ENCODE measurements at places on chromosomes 4 and X. TPM values are rescaled to one million over a fixed set of nuclear protein-coding genes. Genes with fewer than 3 reads are reported as not detected.

Gene RAB40A
- polyA plus RNA-seq, result 4.8 TPM

Gene PLAC1
- 7.0 TPM for polyA plus RNA-seq

Gene SFRP2
- polyA plus RNA-seq, result 15.4 TPM

Gene TBX22
- polyA plus RNA-seq, result 2.4 TPM

Gene MAGEC3
- 0.84 TPM for polyA plus RNA-seq

- DNase-seq, result no peak
Measured at GRCh38 chrX:39397561-39398199, 596.4 kb downstream of the MID1IP1 start.

- DNase-seq, result no peak
Measured at GRCh38 chr4:124868495-124868894, 156.0 kb upstream of the ANKRD50 start.

DNA sequence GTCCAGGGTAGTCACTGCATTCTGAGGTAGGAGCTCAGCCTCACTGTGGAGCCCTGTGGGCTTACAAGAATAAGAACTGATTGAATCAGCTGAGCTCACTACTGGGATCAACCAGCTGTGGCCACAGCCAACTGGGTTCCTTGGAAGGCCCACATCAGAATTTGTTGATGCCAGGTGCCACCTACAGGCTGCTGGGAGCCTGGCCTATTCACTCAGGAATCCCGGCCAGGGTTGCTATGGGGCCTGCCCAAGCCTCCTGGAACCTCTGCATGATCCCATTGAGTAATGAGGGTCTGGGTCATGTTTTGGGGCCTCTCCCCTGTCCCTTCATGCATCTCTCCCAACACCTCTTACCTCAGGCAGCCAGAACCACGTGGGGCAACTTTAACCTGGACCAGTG lies 53.9 kb upstream of the KIAA1210 start:
- DNase-seq, result no peak

DNA sequence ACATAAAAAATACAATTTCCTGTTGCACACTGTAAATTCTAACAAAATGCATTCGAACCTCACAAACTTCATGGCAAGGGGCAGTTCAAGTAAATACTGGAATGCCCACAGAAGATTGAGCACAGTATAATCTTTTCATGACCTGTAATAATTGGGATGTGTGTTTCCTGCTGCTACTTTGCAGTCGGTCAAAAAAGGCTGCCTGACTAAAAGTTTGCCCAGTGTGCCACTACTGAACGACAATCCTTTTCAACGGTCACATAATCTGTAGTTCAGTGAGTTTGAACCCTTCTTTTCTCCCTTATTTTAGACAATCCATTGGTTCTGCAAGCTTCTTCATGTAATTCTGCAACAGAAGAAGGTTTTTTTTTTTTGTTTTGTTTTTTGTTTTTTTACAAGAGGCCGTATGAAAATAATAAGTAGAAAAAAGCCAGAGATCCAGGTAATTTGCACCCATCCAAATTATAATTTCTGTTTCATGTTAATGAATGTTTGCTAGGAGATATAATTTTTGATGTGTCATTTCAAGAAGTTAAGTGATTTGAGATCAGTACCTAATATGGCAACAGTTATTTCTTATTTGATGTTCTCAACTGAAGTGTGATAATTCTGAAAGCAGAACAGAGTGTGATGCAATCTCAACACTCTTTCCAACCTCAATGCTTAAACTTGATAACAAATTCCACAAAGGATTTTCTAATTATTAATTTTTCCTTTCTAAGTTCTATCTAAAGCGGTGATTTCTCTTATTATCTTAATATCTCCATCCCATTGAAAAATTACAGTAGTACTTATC lies 237.6 kb downstream of the FSTL5 start:
- no peak for DNase-seq

DNA sequence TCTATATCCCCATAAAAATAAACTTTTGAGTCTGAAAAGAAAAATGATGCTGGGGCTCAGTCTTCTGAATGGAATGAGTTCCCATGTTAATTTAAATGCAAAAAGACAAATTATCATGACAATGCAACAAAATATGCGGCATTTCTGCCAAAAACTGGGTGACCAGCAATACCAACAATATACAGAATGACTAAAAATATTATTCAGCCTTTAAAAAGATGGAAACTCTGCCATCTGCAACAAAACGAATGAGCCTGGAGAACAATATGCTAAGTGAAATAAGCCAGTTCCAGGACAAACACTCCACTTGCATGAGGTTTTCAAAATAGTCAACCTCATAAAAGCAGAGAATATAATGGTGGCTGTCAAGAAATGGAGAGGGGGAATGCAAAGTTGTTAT lies 558.5 kb downstream of the IL15 start:
- DNase-seq, result no peak

DNA sequence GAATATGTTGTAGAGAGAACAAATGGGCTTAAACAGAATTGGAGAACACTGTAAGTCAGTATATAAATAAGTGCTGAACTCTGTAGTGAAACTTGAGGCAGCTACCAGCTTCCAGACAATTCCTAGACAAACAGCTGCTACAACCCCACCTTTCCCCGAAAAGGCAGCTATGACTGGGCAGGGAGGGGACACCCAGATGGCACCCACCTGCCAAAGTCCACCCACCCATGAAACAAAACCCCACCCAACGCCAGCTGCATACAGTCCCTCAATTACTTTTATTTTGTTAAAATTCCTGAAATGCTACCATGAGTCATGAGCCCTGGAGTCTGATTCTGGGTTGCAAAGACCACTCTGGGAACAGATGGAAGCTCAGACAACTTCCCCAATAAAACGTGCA lies 24.4 kb downstream of the RELL1 start:
- DNase-seq, result no peak

GRCh38 chr4:175971388-175972179 lies 94.1 kb upstream of the WDR17 start:
- DNase-seq, result no peak

DNA sequence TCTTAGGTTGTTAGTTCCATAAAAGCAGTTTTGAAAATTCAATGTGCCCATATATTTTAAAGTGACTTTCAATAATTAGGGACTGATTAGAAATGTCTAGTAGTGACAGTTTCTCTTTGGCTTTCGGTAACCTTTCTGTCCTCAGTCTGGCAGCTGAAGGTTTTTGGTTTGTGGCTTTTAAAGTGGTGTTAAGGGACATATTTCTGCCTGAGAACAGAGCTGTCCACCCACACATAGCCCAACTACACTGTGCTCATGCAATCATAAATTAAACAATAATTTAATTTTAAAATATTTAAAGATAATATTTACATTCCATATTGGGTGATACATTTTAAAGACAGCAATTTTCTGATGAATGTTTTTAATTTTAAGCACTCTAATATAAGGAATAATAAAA lies 335.0 kb upstream of the TENM3 start:
- DNase-seq, result no peak

DNA sequence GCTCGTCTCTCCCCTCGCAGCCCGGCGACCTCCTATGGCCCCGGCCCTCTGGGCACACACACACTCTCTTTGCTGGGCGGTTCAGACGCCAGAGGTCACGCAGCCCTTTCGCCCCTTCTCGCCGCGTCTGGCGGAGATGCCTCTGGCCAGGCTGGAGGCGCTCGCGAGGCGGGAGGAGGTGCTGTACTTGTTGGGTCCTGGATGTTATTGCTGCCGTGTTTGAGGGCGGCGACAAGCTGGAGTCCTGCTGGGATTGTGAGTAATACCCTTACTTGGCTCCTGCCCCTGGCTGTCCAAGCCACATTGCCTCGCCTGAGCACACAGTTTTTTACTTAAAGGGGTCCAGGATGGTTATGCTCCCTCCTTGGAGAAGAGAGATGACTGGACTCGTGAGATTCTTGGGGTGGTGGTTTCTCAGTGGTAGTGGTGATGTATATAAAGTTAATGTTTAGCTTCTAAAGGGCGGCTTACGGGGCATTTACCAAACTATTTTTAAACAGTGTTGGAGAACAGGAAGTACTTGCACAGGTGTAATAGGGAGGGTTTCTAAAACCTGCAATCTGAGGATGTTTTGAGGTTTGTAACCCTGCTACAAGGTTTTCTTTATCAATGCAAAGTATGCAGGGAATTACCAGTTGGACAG lies 572 bp downstream of the USP53 start:
- DNase-seq, result peak; percentile 70

- no peak for DNase-seq
Measured at GRCh38 chrX:150982235-150982787, 824 bp upstream of the HMGB3 start.

DNA sequence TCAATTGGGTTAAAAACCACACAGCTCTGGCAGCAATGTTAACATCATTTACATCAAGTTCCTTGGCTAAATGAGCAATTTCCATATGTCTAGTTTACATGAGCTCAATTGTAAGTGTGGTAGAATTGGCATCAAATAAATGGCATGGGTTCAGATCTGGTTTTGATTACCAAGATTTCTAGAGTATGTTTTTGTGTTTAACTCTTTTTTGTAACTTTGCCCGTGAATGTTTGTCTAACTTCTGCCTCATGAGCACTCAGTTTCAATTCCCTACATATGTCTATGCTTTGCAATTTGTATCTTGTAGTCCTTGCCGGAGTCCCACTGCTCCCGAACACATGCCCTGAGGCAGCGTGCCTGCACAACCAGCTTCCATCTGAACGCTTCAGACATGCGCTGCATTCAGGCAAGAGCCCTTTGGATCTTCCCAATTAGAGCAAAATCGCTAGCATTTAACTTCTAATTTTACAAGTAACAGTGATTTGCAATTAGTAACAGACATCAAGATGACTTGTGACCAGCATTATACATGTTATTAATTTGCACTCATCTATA lies 644.4 kb downstream of the TRIML1 start:
- DNase-seq, result no peak

DNA sequence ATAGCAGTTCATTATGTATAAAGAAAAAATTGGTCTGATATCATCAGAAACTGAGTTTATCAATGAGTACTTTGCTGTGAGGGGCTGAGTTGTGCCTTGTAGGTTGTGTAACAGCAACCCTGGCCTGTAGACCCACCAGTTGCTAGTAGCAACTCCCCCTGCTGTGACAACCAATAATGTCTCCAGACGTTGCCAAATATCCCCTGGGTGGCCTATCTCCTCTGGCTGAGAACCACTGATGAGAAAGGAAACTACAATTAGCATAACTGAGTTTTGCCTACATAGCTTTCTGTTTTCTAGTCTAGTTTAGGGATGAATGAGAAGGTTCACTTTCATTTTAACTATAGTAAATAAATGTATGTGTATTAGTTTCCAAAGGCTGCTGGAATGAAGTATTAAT lies 234.1 kb downstream of the CPE start:
- DNase-seq, result no peak
